ENCODE measurements at places on chromosomes 4 and X.

GRCh38 chrX:17744896-17745523 is 7.7 kb downstream of the SCML1 start:
- no peak for DNase-seq

DNA sequence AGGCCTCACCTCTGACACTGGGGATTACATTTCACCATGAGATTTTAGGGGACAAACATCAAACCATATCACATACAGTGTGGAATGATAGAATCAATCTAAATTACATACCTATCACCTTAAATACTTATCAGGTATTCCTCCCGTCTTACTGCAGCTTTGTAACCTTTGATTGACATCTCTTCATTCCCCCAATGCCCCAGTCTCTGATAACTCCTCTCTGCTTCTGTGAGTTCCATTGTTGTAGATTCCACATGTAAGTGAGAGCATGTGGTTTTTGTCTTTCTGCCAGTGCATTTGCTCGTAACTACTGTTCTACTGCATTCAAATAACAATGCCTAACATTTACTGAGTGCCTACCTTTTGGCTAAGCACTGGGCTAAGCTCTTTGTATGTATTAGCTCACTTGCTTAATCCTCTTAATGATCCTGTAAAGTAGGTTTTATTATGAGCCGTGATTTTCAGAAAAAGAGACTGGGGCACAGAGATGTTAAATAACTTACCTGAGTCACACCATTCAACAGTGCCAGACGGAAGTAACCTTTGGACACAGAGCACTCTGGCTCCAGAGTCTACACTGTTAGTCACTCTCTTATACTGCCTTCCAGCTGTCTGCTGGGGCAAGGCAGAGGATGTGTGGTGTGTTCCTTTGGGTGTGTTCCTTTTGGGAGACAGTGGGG is 63.7 kb upstream of the ESX1 start:
- no peak for DNase-seq

GRCh38 chrX:49292400-49293362 is 10.8 kb upstream of the GAGE10 start:
- DNase-seq: no peak

DNA sequence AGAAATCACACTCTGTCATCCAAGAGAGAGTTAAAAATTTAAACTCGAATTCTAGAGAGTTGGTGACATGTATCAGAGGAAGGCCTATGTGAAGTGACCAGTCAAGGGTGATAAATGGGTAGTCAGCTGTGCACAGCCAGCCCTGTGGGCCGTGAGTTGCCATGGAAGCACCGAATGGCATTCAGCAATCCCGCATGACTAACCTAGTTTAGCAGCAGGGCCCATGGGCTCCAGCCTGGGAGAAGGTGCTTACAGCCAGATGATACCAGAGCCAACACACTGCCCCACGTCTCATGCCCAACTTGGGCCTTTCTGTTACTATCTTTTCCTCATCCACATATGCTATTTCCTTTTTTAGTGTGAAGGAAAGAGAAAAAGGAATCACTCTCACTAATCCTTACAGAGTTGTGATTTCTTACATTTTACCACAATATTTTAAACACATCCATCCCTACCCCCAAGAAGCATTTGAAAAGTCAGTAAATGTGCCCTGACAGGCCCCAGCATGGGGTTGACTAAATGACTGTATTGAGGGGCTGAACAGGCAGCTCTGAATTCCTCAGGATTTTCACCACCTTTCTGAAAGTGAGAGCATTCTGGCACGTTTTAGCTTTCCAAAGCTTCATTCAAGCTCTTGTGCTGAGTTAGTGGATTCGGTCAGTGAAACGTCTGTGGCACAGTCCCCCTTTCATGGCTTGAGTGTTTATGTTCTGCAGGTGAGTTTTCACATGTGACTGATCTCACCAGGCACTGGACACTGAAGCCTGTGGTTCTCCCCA is 104.2 kb downstream of the AFF1 start:
- peak; percentile 91 for DNase-seq

- peak; percentile 36 for DNase-seq
Measured at GRCh38 chr4:137307806-137308205, 224.5 kb downstream of the PCDH18 start.

GRCh38 chr4:111921714-111922113 is 223.5 kb upstream of the FAM241A start:
- no peak for DNase-seq

DNA sequence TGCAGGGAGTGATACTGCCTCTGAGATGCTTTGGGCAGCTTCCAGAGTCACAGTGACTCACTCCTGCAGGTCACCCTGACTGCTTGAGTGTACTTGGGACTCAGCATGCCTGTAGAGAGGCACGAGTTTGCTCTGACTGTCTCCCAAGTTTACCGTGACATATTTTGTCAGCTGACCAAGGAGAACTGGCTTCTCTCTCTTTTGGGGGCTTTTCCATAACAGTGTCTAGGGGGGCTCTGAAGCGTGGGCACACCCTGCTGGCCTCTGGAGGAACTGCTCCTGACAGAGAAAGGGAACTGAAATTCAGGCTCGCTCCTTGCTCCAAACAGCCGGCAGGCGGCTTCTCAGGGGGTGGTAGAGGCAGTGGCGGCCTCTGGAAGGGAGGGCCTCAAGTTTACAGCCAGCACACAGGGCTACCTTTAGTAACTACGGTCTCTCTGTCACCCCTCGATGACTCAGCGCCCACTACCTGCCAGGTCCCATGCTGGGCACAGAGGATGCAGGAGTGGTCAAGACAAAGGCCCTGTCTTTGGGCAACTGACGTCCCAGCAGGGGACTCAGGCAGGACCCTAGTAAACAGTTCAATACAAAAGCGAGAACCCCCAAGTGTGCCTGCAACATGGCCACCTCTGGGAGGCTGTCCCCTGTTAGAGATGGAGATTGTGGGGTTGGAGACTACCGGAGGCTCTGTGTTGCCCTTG is 17.8 kb downstream of the ZNF185 start:
- no peak for DNase-seq

DNA sequence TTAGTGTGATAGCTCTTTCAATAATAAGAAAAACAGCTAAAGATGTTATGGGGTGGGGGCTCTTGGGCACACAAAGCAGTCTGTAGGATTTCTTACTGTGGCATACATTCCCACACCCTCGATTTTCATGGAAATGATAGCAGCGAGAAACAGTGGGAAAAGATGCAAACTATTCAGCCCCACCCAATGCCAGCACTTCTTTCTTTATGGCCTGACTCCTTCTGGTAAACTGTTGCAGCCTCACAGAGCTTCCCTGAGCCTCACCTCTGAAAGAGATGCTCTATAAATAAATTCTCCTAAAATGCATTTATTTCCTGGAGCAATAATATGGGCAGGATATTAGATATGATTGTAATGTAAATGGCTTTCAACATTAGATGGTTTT is 910 bp downstream of the ANK2 start:
- no peak for DNase-seq

- no peak for DNase-seq
Measured at GRCh38 chrX:14386981-14387380, 142.4 kb upstream of the GLRA2 start.

- no peak for DNase-seq
Measured at GRCh38 chr4:85512446-85513205, 37.7 kb downstream of the ARHGAP24 start.

DNA sequence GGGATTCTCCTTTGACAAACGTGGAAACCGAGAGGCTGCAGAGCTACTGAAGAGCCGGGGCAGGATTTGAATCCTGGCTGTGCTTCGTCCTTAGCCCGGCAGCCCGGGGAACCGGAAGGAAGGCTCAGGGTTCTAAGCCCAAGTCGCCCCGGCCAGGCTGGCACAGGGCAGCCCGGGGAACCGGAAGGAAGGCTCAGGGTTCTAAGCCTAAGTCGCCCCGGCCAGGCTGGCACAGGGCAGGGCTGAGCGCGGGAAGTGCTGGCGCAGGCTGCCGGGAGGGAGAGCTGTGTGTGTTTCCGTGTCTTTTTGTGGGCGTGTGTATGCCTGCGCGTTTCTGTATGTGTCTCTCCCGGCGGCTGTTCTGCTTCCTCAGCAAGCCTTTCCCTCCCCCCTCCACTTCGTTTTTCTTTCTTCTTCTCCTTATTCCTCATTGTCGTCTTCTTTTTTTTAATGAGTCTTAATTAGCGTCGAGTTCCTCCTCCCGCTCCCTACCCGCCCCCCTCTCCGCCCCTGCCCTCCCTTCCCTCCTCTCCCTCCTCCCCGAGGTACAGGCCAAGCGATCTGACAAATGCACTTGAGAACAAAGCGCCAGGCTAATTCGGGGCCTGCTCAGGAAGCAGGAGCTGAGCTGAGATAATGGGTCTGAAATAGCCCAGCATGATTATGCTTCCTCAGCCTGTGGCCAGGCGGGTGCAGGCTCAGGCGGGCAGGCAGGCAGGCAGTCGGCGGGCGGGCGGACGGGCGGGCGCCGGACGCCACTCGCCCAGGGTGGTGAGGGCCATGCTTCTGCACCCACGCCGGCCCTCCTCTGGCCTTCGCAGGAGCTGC is 65.9 kb downstream of the EFNB1 start:
- peak; percentile 63 for DNase-seq

- DNase-seq: peak; percentile 47
Measured at GRCh38 chrX:119757979-119758730, at the start of gene SOWAHD. Gene SOWAHD (plus strand): TSS chrX:119758588. CDS start chrX:119758668, 80 bp downstream.

DNA sequence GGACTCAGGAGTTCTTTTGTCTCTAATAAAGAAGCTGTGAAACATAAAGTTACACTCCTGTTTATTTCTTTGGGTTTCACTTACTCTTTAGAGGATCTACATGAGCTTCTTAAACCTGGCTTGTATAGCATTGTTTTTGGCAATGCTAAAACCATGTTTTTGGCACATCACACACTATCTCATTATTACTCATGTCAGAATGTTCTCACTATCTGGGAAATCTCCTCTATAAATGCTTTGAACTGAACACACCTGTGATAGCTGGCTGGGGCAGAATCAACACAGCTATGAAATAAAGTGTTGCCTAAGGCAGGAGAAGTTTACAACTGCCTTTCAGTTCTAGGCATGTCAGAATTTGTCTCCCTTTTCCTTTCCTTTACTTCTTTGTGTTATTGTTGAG is 52.6 kb downstream of the SULT1B1 start:
- no peak for DNase-seq

- peak; percentile 52 for DNase-seq
Measured at GRCh38 chr4:42282081-42282901, 115.0 kb upstream of the SHISA3 start.

- no peak for DNase-seq
Measured at GRCh38 chr4:113759696-113760093, 1.8 kb downstream of the CAMK2D start.

- DNase-seq: no peak
Measured at GRCh38 chr4:48195374-48195773, 61.3 kb upstream of the TXK start.
